GM10248 (cell line): ENCODE measurements at places on chromosomes 4 and X.

DNA sequence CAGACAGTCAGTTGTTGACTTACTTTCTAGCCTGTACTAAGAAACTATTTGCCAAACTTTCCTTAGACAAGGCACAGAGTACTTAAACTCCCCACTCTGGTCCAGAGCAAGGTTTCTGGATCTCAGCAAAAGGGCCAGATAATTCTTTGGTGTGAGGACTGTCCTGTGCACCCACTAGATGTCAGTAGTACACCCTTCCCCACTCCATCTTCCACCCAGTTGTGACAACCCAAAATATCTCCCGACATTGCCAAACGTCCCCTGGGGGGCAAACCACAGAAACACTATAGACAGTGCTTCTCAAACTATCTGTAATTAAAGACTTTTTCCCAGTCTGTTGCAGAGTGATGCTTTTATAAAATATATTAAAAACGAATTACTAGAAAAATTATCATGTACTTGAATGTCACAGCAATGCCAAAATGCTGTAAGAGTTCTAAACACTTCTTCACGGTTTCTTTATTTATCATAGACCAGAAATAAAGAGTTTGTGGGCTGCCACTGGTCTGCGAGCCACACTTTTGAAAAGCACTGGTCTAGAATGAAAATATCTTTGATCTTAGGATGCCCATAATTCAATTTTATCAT, 203.5 kb downstream of the PRDM5 start:
- no peak for DNase-seq

DNA sequence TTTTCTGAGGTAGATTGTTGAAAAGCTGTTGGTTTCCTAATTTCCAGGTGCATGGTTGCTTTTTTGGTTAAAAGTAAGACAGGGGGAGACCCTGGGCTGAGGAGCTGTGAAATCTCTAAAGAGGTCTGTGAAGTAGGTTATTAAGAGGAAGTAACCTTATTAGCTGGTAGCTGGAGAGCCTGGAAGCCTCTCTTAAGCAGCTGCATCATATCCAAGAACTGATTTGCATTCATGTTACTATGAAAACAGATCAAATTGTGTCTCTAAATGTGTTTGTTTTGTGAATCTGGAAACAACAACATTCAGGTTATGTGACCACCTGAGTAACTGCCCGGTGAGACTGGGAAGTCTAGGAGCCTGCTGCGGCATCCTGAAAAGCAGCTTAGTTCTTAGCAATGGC, 54.1 kb downstream of the ARHGAP10 start:
- no peak for DNase-seq

DNA sequence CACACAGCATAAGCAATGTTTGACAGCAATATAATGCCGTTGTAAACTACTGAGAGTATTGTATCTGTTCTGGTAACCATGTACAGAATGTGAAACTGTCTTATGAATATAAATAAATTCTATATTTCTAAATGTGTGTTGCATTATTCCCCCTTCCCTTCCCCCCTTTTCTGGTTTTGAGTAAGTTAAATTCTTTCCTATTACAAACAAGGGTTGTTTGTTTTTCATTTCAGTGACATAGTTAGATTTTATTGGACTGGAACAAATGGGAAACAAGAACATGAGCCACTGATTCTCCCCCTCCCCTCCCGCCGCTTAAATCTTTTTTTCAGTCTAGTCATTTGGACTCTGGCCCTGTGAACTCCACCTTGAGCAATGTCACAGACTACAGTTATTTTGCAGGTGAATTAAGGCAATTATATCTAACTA, 69.8 kb downstream of the GPAT3 start:
- no peak for DNase-seq

DNA sequence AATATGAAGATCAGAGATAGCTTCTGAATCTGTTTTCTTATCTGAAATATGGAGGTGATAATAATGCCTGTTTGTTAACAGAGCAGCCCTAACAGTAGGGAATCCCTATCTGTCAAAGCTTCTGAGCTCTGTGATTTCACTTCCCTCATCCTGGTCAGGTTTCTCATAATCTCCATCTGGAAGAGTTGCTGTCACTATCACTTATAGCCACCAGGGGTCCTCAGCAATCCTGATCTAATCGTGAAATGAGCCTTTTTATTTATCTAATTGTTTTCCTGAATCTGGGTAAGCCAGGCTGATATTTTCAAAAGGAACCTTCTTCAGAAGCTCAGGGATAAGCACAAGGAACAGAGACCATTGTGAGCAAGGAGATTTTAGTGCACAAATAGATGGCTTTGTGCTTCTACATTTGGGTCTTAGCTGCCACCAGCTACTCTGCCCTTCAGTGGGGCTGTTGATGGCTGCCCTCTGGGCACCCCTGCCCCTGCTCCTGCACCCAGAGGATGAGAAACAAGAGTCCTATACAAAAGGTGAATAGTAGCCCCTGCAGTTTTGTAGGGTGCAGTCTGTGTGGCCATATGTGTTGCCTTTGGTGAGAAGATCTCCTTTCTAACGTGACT, 196.4 kb upstream of the RADX start:
- DNase-seq: peak; percentile 21

- no peak for DNase-seq
Measured at GRCh38 chrX:69321006-69321655, 155.9 kb upstream of the PJA1 start.

- no peak for DNase-seq
Measured at GRCh38 chrX:115337491-115338144, 48.1 kb downstream of the LUZP4 start.
